ENCODE measurements at places on chromosomes 16 and 17.

- DNase-seq, result no peak
Observed at GRCh38 chr17:79760197-79760906, 17.6 kb upstream of the CBX2 start.

DNA sequence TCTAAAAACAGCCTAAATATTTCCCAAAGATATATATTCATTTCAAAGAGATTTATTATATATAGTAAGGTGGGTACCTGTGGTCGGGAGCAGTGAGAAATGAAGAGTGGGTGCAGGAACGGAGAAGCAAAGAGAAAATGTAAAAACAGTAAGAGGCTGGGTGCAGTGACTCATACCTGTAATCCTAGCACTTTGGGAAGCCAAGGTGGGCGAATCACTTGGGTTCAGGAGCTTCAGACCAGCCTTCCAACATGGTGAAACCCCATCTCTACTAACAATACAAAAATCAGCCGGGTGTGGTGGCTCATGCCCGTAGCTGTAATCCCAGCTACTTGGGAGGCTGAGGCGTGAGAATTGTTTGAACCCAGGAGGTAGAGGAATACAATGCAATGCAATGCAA is 257.1 kb downstream of the BCAS3 start:
- DNase-seq, result no peak

GRCh38 chr17:35795007-35795870 is at the start of gene MMP28:
TSS of gene MMP28 (minus strand) at chr17:35795641. CDS start at chr17:35795377, 264 bp downstream.
- no peak for DNase-seq

DNA sequence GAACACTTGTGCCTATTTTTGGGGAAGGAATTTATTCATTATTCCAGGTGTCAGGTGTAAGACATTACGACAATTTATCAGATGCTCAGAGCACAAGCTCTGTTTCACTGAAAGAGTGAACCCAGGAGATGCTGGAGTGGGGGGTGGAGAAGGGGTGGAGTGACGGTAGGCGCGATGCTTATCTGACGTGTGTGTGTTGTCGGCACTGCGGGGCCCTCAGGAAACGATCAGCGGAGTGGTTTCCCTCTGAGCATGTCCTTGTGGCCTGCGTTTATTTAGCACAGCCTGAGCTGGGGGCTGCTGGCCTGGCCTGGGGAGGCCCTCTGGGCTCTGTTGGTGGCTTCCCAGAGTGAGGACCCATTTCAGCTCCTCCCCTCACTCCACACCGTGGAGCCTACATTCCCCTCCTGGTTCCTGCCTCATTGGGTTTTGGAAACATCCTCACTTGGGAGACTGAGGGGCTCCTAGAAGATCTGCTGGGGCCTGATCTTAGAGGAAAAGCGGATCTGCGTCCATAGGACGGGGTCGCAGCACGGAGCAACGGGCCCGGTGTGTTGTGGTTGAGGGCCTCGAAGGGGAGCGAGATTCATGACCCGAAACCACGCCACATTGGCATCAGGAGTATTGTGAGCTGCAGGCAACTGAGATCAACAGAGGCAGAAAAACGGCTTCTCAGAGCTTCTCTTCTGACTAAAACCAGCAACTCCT is 19.0 kb upstream of the GNG13 start:
- no peak for DNase-seq
